ENCODE measurements at places on chromosomes 3 and 15. TPM values are rescaled to one million over a fixed set of nuclear protein-coding genes. Genes with fewer than 3 reads are reported as not detected.

- DNase-seq, result peak; percentile 55
Observed at GRCh38 chr3:64895991-64896895, 208.4 kb upstream of the ADAMTS9 start.

DNA sequence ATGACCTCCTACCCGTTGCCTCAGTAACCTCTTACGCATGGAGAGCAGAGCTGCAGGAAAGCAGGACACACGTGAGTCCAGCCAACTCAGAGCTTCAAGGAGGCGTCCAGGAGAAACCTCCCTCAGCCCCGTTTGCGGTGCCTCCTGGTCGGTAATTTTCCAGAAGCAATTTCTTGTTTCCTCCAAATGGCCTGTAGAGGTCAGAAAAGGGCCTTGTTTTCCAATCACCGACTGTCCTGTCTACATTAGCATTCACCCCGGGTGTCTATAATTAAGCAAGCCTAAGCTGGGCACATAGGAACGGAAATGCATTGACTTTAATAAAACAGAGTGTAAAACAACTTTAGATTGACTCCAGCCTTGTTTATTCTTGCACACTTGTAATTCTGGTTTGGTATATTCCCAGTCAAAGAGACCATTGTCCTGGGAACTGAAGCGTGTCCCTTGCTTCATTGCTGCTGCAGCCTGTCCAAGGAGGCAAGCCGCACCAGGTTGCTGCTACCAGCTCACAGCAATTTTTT lies 836.2 kb downstream of the AGBL1 start:
- DNase-seq, result peak; percentile 54

DNA sequence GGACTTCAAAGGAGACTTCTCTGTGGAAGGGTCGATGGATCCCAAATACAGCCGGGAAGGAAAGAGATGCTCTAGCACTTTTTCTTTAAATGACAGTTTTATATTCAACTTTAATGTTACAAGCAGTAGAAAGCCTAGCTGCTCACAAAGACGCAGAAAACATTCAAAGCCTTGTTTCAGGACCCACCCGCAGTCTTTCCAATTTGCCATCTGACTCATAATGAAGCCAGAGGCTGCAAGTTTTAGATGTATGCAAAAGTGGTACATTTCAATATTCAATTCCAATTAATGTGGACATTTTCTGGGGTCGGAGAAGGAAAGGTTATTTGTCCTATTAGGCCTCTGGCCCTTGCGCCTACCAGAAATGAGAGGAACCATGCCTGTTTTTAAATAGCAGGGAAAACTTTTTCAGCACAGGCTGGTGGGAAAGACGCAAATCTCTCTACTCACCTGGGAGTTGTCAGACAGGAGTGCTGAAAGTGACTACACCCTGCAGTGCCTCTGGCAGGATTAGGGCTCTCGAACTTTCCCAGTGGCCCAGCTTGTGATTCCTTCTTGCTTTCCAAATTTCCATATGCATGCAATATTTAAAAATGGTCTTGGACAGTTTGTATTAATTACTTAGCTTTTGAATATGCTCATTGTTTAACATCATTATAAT lies 117.4 kb upstream of the MBNL1 start:
- DNase-seq, result no peak

DNA sequence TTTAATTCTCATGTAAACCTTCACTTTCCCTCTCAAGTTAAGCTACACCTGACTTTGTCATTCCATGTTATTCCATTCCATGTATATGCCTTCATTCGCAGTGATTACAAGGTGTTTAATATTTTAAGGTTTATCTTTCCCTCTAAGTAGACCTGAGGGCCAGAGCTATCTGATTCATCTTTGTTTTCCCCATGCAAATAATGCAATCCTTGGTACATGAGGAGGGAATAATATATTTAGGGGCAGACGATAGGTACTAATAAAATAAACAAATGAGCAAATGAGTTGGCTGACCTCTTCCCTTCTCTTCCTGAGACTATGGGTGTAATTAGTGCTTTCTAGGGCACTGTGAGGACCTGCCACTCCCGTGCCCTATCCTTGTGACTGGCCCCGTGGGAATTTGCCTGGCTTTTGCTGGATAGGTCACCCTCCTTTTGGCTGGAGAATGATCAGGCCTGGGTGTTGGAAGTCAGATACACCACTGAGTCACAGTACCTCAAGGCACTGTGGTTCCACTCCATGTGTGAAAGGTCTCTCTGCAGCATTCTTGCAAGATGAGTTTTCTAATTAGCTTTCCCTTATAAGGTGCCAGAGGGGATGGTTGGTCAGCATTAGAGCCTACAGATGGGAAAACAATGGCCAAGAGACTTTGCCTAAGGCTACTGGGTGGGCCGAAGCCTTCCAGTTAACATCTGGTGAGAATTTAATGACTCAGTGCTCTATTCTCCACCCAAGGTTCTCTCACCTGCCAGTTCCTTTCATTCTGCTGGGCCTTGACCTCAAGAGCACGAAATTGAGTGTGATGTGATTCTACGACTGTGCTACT lies 183.2 kb downstream of the P3H2 start:
- DNase-seq, result peak; percentile 99

DNA sequence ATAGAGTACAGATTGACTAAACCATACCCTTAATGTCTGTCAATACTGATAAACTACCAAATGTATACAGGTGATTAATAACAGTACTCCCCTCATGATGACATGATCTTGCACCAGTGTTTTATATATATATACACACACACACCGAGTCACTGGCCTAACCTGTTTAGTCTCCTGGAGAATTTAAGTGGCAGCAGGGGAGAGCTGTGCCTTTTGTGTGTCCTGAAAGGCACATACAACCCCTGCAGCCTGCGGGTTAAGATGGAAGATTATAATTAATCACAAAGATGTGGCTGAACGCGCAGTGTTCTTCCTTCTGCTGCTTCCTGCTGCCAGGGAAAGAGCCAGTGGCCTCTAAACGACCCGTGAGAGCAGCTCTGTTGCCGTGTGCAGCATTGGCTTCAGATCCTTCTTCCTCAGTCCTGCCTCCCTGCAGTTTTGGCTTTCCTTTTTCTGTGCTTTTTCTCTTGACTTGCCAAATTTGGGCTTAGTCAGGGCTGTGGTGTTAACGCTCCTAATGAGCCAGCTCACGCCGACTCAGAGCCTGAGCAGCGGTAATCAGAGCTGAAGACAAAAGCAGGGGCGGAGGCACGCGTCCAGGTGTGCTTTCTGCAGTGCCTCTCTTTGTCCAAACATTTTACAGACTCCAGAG lies 42.5 kb upstream of the UBE3A start:
- DNase-seq, result no peak

DNA sequence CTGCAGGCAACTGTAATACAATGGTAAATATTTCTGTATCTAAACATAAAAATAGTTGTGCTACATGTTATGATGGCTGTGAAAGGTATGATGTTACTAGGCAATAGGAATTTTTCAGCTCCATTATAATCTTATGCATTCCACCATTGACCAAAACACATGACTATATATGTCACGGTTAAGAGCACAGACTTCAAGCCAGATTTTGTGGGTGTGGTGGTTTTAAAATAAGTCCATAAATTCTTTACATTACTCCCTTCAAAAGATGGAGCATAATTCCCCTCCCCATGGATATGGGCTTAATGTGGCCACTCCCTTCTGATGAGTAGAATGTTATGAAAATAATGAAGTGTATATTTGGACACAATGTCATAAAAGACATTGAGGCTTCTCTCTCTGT lies 88.4 kb upstream of the TBC1D5 start:
- no peak for DNase-seq

DNA sequence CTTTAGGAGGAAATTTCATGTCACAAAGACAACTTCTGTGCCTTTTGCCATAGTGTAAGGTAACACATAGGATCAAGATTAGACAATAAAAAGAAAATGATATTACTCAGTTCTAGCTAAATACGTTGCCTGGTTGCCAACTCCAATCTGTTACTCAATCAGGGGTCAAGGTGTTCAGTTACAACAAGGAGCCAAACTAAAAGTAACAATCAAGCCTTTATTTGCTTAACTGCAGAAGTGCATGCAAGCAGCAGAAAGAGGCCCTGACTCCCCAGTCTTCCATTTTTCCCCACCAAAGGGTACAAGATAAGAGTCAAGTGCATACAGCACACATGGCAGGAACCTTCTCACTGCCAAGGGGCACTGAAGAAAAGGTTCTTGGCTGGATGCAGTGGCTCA lies 28.3 kb upstream of the PPP4R2 start:
- DNase-seq, result no peak

- no peak for DNase-seq
Observed at GRCh38 chr3:195537995-195538394, 5.1 kb downstream of the PPP1R2 start.

DNA sequence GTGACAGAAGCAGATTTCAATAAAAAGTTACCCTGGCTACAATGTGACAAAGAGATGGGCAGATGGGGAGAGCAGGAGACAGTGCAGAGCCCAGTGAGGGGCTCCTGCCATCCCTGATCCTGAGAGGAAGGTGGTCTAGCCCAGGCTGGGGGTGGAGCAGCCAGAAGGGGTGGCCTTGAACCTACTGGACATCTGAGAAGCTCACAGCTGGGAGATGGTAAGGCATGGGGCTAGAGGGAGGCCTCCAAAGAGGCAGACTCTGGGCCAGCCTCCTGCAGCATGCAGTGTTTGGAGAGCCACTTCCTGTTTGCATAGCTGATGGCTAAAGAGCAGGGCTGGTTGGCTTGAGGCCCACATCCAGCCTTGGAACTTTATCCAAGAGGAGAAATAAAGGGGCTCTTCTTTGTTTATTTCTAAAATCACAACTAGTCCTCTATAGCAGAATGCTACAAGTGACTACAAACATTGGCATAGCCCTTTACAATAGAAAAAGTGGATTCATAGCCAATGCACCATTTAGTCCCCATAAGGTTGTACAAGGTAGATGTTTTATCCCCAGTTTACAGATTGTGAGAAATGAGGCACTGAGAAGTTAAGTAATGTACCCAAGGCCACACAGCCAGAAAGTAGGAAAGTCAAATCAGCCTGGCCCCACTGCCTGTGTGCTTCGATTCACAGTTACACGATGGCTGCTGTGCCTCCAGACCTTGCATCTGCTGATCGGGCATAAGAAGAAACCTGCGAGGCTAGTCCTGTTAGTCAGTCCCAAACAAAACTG lies 4.6 kb downstream of the EFCC1 start:
- DNase-seq, result no peak

- DNase-seq, result no peak
Observed at GRCh38 chr3:49792371-49793150, 6.2 kb upstream of the IP6K1 start.

GRCh38 chr15:45169608-45170480 lies 17.9 kb downstream of the SHF start:
- DNase-seq, result no peak

DNA sequence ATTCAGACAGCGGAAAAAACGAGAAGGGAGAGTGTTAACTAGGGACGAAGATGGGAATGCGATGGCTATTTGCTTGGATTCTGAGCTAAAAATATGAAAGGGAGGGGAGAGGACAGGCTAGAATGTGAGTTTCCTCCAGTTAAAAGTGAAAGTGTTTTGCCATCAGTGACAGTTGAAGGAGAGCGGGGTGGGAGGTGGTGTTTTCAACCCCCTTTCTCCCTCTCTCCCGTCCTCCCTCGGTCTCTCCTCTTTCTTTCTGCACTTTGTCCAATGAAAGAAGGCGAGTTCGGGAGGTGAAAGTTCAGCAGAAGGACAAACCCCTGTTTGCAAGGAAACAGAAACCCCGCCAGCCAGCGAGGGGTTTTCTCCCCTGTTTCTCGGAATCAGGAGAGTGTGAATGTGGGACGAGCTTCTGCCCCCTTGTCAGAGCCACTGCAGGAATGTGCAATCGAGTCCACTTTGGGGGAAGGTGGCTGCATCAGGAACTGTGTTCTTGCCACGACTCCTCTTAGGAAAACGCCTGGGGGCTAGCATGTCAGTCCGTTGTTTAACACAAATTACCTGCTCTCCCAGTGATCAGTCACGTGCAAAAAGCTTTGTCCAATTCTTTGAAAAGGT lies 975 bp upstream of the FOXP1 start:
- no peak for DNase-seq

DNA sequence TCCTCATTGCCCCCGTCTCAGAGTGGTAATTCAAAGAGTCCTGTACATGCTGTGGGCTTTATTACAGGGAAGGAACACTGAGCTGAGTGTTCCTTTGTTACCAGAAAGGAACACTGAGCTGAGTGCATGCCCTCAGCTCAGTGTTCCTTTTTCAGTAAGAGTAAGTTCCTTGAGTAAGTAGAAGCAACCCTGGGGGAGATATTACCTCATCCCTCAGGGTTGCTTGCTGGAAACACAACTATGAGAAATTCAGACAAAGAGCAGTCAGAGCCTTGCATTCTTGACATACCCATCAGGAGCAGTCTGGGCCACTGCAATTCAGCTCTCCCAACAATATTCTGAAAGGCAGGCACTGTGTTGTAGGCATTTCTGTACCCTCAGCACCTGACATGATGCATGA lies 17.0 kb downstream of the CHRM5 start:
- peak; percentile 20 for DNase-seq

GRCh38 chr15:42146551-42147430 lies 9.6 kb downstream of the PLA2G4F start:
- no peak for DNase-seq

- no peak for DNase-seq
Observed at GRCh38 chr3:167350245-167350862, 29.7 kb downstream of the ZBBX start.

DNA sequence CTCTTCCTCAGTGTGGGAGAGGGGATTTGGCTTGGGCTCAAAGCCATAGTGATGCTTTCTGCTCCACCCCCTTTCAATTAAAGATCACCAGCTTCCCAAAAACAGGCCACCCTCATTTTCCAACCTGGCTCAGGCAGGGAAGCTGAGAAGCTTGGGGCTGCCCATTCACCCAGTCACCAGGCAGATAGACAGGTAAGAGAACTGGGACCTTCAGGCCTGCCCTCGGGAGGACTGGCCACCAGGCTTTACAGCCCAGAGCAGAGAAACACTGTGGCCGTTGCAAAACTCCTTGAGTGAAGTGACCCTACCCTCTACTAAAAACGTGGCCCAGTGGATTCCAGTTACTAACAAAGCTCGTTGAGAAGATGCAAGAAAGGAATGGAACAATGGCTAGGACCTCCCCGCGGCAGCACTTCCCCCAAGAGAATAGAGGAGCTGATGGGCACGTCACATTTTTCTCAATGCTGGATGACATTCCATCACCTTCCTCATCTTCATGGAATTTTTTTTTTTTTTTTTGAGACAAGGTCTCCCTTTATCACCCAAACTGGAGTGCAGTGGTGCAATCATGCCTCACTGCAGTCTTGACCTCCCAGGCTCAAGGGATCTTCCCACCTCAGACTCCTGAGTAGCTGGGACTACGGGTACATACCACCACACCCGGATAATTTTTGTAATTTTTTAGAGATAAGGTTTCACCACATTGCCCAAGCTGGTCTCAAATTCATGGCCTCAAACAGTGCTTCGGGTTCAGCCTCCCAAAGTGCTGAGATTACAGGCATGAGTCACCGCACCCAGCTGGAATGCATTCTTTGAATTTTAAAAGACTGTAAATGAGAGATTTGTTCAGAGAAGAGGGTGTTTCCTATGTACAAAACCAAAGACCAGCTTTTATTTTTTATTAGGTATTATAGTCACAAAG lies 37.9 kb downstream of the LIPC start:
- DNase-seq, result peak; percentile 99

GRCh38 chr3:160556141-160556540 lies 9.2 kb downstream of the KPNA4 start:
- DNase-seq, result peak; percentile 51

GOLGA6L4 gene
- 0.69 TPM for total RNA-seq

ZBTB20 gene
- total RNA-seq, result 26.4 TPM

EPHB3 gene
- total RNA-seq, result 4.2 TPM

CCK gene
- total RNA-seq, result not detected

STX19 gene
- not detected for total RNA-seq
